GM12864 (cell line): ENCODE measurements at places on chromosomes 7 and 10.

- DNase-seq, result no peak
Observed at GRCh38 chr10:32459051-32459698, 13.2 kb downstream of the CCDC7 start.

DNA sequence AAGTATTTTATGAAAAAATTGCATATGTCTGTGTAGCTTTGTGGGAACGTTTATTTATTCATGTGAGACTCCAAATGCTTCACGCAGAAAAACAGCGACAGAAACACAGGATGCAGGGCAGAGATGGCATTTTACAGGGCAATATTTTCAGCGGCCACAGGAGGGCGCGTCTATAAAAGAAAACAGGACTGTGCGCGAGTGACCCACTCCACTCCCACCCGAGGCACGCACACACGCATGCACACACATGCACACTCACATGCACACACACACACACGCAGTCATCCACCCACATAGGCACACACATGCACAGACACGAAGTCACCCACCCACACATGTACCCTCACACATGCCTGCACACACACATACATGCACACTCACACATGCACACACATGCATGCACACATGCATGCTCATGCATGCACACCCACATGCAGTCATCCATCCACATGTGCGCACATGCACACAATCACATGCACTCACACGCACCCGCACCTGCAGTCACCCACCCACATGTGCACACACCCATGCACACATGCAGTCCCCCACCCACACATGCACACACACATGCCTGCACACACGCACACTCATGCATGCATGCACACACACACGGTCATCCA, 96.3 kb downstream of the DNAJB6 start:
- DNase-seq, result no peak

DNA sequence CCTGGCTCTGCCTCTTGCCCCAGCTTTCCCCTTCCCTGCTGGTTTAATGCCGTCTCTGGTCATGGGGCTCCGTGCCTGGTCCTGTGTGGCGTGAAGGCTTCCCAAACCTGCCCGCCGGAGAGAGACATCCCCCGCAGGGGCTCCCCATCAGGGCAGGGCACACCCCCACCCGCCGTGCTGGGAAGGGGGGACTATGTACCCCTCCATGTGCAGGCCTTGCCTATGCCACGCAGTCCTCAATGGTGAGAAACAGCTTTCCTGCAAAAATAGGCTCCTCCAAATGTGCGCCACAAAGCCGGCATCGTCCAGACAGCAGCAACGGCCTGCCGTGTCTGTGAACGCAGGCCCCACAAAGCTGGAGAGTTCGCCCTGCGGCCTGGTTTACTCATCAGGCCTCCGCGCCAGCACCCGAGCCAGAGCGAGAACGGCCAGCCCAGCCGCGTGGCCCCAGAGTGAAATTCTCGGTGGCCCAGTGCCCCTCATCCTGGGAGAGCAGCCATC, 313.4 kb downstream of the DNAJB6 start:
- no peak for DNase-seq

DNA sequence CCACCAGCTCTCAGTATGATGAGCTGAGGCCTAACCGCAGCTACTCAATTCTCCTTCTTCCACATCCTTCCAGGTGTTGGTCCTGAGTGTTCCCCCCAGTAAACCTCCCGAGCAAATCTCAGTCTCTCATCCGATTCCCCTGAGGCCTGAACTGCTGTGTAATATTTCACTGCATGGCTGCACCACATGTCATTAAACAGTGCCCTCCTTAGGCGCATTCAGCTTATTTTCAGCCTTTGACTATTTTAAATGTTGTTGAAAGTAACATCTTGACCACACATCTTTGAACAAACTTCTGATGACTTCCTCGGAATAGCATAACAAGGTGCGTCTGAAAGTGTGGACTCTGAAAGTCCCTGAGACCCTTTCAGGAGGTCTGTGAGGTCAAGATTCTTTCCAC, 62.8 kb upstream of the NPS start:
- no peak for DNase-seq

GRCh38 chr10:1044146-1044545, 4.8 kb downstream of the IDI1 start:
- DNase-seq, result no peak

DNA sequence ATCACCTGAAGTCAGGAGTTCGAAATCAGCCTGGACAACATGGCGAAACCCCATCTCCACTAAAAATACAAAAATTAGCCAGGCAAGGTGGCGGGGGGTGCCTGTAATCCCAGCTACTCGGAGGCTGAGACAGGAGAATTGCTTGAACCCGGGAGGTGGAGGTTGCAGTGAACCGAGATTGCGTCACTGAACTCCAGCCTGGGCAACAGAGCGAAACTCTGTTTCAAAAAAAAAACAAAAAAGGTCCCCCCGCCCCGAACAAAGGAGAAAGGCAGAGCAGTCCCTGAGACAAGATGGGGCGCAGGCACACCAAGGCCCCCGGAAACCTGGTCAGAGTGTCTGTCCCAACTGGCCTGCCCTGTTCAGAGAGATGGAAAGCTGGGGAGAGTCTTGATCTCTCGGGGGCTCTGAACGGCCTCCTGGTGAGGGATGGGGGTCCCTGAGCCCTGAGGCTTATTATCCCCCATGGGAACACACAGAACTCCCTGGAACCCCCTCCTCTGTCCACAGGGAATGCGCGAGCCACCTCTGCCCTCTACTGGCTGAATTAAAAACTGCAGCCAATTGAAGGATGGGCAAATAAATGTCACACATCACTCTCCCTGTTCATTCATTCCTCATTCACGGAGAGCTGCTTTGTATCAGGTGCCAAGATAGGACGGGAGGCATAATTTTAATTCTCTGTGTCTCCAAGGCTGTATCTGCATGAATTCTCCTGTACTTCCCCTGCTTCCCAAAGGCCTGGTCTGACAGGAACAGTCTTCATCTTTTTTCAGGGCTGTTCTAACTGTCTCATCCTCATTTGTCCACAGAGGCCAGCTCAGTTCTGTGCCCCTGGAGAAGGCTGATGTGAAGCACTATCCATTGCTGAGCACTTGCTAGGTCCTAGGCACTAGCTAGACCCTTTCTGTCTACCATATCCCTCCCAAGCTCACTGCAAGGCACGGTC, 28.9 kb downstream of the MAT1A start:
- DNase-seq, result no peak

- DNase-seq, result no peak
Observed at GRCh38 chr7:137576481-137576880, 232.9 kb upstream of the PTN start.

GRCh38 chr7:11175887-11176286, 202.2 kb downstream of the PHF14 start:
- no peak for DNase-seq

DNA sequence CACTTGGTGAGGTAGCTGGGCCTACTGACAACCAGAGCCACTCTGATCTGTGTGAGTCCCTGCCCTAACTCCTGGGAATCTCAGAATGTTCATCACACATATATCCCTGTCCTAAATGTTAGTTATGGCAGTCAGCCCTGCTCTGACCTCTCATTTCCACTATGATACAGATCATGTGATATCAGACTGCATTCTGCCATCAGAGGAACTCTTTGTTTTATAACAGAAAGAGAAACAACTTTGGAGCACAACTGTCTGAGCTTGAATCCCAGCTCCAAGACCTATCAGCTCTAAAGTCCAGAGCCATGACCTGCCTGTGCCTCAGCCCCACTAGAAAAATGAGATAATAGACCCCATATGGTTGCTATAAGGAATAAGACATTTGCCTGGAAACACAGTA, 54.6 kb upstream of the ABCB4 start:
- no peak for DNase-seq

DNA sequence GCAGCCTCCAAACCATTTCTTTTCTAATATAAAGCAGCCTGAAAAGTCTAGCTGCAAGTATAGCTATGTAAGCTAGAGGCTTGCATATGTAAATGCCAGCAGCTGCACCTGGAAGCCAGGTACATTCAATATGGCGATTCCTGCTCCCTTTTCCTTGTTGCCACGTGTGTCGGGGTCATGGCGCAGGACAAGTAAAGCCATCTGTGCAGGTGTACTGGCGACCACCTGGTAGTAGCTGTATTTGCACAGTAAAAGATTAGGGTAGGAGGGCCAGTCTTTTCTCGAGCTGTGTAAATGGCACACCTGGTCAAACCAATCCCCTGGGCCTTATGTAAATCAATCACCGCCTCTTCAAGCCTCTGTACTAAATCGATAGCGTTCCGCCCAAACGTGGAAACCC, 484.5 kb downstream of the MAGI2 start:
- no peak for DNase-seq

DNA sequence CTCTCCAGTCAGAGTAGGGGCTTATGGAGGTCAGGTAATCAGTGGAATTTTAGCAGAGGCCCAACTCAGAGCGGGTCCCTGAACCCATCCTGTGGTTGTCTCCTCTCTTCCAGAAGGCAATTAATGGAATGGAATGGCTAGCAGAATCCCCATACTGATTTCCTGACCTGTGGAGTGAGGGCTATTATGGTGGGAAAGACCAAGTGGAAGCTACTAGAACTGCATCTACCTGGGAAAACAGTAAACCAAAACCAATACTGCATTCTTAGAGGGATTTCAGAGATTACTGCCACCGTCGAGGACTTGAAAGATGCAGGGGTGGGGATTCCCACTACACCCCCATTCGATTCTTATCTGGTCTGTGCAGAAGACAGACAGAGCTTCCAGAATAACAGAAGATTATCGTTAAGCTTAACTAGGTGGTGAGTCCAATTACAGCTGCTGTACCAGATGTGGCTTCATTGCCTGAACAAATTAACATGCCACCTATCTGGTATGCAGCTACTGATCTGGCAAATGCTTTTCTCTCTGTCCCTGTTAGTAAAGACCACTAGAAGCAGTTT, 73.2 kb downstream of the LMBR1 start:
- no peak for DNase-seq

DNA sequence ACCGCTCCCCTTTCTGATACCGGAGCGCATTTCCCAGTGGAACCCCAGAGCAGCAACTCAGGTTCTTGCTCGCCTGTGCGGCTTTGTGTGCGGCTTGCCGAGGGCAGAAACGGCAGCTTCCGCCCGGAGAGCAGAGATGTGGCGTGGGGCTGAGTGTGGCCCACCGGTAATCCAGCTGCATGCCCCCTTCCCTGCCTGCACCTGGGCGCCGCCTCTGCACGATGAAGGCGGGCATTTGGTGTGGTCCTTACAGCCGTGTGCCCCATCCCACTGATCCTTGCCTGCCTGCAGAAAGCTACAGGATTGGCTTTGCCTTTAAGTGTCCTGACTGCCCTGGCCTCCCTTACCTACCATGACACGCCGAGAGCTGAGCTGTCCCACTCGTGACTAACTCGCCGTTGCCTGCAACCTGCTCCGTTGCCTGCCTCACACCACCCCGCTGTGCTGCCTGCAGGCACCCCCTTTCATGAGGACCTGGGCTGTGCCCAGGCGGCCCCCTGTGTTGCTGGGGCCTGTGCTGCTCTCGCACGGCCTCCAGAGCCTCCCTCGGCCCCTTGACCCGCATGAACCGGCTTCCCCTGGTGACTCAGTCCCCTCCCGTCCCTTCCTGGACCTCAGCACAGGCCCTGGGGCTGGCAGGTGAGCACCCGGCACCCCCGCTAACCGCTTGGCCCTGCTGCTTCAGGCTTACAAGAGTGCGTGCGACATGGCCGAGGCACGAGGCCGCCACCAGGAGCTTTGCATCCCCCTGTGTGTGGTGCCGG, 48.0 kb downstream of the PITRM1 start:
- no peak for DNase-seq
